Muscle of leg (tissue), 16 donors: ENCODE measurements at places on chromosomes 7 and 10. TPM values are rescaled to one million over a fixed set of nuclear protein-coding genes. Genes with fewer than 3 reads are reported as not detected.
A peak's percentile ranks its signal among the peaks of the same experiment; 100 is the strongest.

Gene HTR7
- total RNA-seq, result 0.18 TPM

Gene BICC1
- 23.8 TPM for total RNA-seq

Gene GPR37
- 16.9 TPM for total RNA-seq

Gene PCLO
- total RNA-seq, result 0.27 TPM

Gene IFIT1B
- total RNA-seq, result 1.1 TPM

Gene SLC35B4
- 9.4 TPM for total RNA-seq

Gene PDK4
- total RNA-seq, result 13.6 TPM

Gene CRPPA
- 6.6 TPM for total RNA-seq

Gene TMEM225B
- total RNA-seq, result 0.89 TPM

GRCh38 chr7:101232141-101232850 lies 5.3 kb downstream of the CLDN15 start:
- DNase-seq, result no peak
- H3K4me1 ChIP-seq, result peaks cover 15% of the 10 kb centered on the region
- H3K36me3 ChIP-seq, result peaks cover 25% of the 10 kb centered on the region

- no peak overlapping the region for H3K27ac ChIP-seq
- DNase-seq, result peak; percentile 48
- H3K36me3 ChIP-seq, result no peaks in the 10 kb centered on the region
- no peaks in the 10 kb centered on the region for H3K27me3 ChIP-seq
- no peak overlapping the region for H3K4me3 ChIP-seq
- peaks cover 20% of the 10 kb centered on the region for H3K4me1 ChIP-seq
Observed at GRCh38 chr7:105677817-105678573, 96.7 kb upstream of the EFCAB10 start.

GRCh38 chr10:61304746-61305145 lies 148.4 kb downstream of the TMEM26 start:
- peaks cover 2% of the 10 kb centered on the region for H3K4me1 ChIP-seq
- H3K4me3 ChIP-seq, result no peak overlapping the region
- H3K27me3 ChIP-seq, result no peaks in the 10 kb centered on the region
- DNase-seq, result peak; percentile 87

DNA sequence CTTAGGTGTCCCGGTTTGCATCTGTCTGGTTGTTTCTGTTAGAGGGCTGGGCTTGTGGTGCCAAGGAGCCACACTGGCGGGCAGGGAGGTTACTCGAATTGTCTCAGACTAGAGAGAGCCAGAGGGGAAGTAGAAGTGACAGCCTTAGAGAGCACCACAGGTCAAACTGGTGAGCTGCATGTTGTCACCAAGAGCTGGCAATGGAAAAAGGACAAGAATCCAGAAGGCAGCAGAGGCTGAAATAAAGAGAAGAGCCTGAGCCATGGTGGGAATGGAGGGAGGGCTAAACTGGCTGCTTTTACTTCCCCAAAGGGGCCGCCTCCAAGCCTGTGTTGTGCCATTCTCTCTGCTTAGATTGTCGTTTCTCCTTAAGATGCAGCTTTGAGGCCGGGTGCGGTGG lies 31.1 kb upstream of the RHBDD2 start:
- DNase-seq, result peak; percentile 13
- H3K4me3 ChIP-seq, result no peak overlapping the region
- H3K4me1 ChIP-seq, result peaks cover 7% of the 10 kb centered on the region
- no peaks in the 10 kb centered on the region for H3K36me3 ChIP-seq
- H3K27me3 ChIP-seq, result no peaks in the 10 kb centered on the region
- no peak overlapping the region for H3K27ac ChIP-seq

GRCh38 chr7:11127114-11127785 lies 153.6 kb downstream of the PHF14 start:
- no peak overlapping the region for H3K27ac ChIP-seq
- no peaks in the 10 kb centered on the region for H3K36me3 ChIP-seq
- no peaks in the 10 kb centered on the region for H3K4me1 ChIP-seq
- no peak overlapping the region for H3K4me3 ChIP-seq
- DNase-seq, result peak; percentile 2

- no peak for DNase-seq
- peaks cover 41% of the 10 kb centered on the region for H3K36me3 ChIP-seq
- H3K4me3 ChIP-seq, result no peak overlapping the region
- peaks cover 30% of the 10 kb centered on the region for H3K4me1 ChIP-seq
Observed at GRCh38 chr10:80491251-80492102, 37.4 kb downstream of the TSPAN14 start.

- peak; percentile 56 for DNase-seq
- peak overlapping the region; percentile 55 for H3K27ac ChIP-seq
- H3K27me3 ChIP-seq, result peaks cover 58% of the 10 kb centered on the region
- peaks cover 41% of the 10 kb centered on the region for H3K4me1 ChIP-seq
Observed at GRCh38 chr7:1669064-1669951, 769 bp upstream of the ELFN1 start.

- H3K27ac ChIP-seq, result peak overlapping the region; percentile 20
- peak; percentile 91 for DNase-seq
- H3K36me3 ChIP-seq, result peaks cover 79% of the 10 kb centered on the region
Observed at GRCh38 chr7:99040104-99040958, 103.6 kb downstream of the SMURF1 start.

GRCh38 chr10:63579371-63580014 lies 58.3 kb downstream of the REEP3 start:
- no peaks in the 10 kb centered on the region for H3K27me3 ChIP-seq
- peak overlapping the region; percentile 73 for H3K27ac ChIP-seq
- H3K4me3 ChIP-seq, result no peak overlapping the region
- H3K36me3 ChIP-seq, result peaks cover 6% of the 10 kb centered on the region
- H3K4me1 ChIP-seq, result peaks cover 7% of the 10 kb centered on the region

- H3K27ac ChIP-seq, result no peak overlapping the region
Observed at GRCh38 chr10:49594594-49594993, 15.5 kb upstream of the SLC18A3 start.

DNA sequence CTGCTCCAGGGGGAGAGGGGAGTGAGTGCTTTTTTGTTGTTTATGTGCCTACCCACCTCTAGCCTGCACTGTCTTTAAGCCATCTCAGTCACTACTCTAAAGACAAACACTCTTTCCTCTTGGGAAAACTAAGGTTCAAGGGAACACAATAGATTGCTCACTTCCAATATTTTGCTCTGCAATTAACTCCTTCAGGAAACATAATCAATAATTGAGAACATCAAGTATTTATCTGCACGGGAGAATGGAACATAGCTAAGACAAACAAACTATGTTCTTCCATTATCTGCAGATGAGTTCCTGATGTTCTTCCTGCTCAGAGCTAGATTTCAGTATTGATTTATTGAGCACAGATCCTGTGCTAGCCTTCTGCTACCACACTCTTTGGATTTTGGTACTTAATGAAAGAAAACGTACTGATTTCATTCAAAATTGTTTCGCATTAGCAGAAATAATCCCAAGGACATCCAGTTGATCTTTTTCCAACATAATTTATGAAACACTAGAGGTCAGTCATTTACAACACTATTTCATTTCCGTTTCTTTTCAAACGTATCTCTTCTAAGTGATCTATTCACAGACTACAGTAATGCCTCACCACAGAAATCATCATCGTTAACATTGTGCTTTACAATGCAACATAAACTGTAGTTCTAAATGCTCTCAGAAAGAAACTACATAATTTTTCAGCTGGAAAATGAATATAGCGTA lies 8.3 kb downstream of the NEBL start:
- H3K27me3 ChIP-seq, result peaks cover 2% of the 10 kb centered on the region
- no peak overlapping the region for H3K27ac ChIP-seq
- DNase-seq, result peak; percentile 53
- H3K4me1 ChIP-seq, result no peaks in the 10 kb centered on the region
